ENCODE measurements at places on chromosomes 1 and 21.

- peak; percentile 64 for DNase-seq
Measured at GRCh38 chr1:64043976-64044375, 159.4 kb upstream of the UBE2U start.

DNA sequence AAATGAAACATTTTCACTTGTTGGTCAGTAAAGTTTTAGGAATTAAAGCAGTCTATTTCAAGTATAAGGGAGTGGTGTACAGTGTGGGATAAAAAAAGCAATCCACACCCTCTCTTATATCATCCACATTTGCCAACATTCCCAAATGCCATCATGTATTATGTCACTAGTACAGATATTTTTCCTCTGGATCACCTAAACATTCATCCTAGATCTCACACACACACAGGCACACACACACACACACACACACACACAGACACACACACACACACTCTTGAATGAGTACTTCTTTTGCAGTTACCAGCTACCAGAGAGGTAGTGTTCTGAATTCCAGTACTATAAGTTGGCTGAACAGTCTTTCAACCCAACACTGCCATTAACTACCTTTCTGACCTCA, 1369.1 kb upstream of the ADGRL4 start:
- DNase-seq: peak; percentile 81

- peak; percentile 85 for DNase-seq
Measured at GRCh38 chr1:23428136-23428905, 3.8 kb upstream of the TCEA3 start.

DNA sequence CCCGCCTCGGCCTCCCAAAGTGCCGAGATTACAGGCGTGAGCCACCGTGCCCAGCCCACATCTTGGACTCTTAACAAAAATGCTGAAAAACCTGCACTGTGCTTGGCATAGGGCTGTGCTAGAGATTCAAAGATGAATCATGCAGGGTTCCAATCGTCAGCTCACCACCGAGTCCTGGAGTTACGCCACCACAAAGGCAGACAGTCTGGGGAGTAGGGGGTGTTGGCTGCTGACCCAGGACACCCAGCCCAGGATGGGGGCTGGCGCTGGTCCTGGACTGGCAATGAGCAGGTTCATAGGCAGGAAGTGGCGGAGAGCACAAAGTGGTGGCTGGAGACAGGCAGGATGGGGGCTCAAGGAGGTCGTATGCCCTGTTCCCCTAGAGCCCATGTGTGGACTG, 16.0 kb downstream of the PSRC1 start:
- DNase-seq: no peak

GRCh38 chr1:154758346-154758745, 111.7 kb downstream of the KCNN3 start:
- no peak for DNase-seq
